ENCODE measurements at places on chromosomes 13 and 19.

DNA sequence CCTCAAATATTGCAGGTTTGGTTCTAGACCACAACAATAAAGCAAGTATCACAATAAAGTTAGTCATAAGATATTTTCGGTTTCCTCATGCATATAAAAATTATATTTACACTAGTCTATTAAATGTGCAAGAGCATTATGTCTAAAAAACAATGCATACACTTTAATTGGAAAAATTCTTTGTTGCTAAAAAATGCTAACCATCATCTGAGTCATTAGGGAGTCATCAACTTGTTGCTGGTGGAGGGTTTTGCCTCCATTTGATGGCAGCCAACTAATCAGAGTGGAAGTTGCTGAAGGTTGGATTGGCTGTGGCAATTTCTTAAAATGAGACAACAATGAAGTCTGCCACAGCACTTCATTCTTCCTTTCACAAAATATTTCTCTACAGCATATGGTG is 422.3 kb upstream of the GPC6 start:
- no peak for ATAC-seq

GRCh38 chr19:16136185-16136999 is 7.1 kb upstream of the HSH2D start:
- ATAC-seq: peak; percentile 50

DNA sequence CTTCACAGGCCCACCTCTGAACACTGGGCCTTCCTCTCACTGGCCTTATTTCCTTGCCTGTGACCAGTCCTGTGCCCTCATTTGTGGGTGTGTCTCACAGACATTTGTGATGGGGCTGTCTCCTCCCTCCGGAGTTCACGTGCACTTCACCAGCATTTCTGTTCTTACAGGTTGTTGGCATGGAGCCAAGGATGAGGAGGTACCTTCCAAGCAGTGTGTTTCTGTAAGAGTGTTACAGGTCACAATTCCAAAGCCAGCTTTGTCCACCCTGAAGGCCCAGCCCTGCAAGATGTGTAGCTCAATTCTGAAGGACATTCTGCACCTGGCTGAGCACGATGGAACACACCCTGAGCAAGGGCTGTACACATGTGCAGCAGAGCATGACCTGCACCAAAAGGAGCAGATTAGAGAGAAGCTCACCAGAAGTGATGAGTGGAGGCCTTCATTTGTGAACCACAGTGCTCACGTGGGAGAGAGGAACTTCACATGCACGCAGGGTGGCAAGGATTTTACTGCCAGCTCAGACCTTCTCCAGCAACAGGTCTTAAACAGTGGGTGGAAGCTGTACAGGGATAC is 8.1 kb downstream of the ZNF749 start:
- peak; percentile 55 for ATAC-seq

DNA sequence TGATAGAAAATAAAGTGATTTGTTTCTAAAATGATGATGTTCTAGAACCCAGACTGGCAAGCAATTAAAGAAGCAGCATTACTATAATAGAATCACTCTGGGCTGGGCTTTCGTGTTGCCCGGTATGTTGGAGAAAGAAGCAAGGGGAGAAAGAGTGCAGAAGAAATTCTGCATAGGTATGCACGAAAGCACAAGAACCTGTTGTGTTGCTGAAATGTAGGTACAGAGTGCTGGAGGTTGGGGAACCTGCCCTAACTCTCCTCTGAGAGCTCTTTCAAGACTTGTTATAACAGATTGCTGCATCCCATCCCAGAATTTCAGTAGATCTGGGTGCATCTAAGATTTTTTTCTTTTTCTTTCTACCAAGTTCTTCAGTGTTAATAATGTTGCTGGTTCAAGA is 95.7 kb upstream of the DACH1 start:
- ATAC-seq: no peak

DNA sequence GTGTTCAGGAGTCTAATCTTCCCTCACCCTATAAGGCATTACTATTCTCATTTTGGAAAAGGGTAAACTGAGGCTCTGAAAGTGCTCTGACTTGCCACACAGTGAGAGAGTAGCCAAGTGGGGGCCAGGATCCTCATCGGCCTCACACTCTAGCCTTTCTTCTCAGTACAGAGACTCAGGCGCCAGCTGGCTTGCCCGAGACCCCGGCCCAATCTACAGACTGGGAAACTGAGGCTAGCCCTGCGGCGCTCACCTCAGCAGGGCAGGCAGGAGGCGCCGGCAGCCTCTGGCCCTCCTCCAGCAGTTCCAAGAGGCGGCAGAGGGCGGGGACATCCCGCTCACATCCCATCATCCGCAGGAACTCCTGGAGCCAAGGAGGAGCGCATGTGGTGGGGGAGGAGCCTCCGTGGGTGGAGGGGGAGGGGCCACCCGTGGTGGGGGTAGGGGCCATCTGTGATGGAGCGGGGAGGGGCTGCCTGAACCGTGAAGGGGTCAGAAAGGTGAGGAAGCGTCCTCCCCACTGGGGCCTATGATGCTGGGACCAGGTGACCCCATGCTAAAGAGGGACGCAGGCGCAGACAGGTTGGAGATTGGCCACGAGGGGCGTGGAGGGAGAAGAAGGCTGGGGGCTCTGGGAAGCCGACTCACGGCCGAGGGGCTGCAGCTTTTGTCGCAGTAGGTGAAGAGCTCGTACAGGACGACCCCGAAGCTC is 8.7 kb upstream of the INSL3 start:
- ATAC-seq: no peak

DNA sequence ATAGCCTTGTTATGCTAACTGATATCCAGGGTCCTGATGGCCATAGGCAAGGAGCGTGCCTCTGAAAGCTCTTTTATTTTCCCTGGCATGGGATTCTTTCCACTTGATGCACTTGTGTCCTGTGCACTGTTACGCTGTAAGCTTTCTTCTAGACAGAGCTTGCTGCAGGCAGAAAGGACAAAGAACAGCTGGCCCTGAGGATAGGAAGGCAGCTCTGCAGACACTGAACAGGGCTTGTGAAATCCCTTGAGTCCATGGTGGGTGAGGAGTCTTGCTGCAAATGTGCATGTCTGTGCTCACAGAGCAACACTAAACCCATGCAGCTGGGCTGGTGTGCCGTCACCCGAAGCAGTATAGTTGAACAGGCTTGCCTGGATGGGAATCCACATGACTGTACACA is 126.6 kb downstream of the AKAP11 start:
- no peak for ATAC-seq

DNA sequence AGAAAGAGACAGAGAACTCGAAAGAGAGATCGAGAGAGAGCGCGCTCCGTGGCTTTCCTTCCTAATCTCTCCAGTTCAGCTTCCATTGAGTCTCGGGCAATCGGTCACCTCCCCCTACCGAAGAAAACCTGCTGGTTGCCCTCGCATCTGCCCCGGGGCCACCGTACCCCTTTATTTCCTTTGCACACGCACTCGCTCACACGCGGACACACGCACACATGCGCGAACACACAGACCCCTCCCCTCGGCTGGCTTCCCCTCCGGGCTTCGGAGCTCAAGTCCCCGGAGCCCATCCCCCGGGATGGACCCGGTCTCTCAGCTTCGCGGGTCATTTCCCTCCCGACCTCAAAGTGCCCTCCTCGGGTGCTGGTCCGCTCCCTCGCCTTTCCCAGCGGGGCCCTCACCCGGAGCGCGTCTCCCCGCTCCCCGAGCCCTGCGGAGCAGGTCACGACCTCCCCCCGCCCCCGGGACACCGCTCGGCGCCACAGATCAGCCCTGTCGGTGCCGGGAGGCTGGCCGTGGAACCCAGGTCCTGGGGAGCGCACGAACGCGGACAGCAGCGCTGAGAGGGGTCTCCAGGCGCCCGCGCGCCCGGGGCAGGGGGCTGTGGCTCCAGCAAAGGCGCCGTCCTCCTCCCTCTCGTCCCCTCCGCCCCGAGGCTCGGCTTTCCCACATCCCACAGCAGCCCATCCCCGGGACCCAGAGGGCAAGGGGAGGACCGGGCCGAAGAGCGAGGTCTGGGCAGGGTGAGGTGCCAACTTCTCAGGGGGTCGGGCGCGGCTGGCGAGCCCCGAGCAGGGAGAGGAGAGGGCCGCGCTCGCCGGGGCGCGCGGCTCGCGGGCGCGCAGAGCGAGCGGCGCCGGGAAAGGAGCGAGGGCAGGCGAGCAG is 1.8 kb downstream of the DACH1 start:
- ATAC-seq: peak; percentile 34

- no peak for ATAC-seq
Measured at GRCh38 chr19:39846678-39847486, 703 bp upstream of the FBL start.

DNA sequence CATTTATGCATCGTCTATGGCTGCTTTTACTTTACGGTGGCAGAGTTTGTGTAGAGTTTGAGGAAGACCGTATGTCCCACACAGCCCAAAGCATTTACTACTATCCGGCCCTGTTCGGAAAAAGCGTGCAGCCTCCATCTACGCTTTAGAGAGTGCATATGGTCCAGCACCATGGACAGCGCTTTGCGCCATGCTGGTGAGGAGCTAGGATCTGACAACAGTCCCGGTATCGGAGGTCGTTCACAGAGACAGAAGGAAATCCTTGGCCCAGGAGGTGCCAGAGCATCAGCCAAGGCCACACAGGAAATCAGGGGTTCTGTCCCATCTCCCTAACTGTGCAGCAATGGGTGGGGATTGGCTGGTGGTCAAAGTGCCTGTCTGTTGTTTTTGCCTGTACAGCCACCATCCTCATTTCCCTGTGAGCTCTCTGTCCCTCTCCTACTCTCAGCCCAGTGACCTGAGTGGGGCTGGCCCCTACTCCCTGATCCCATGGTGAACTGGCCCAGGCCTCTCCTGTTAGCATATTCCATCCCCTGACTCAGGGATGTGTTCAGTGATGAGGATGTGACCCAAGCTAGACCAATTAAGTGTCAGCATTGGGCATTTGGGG is 16.2 kb upstream of the PRODH2 start:
- peak; percentile 55 for ATAC-seq

DNA sequence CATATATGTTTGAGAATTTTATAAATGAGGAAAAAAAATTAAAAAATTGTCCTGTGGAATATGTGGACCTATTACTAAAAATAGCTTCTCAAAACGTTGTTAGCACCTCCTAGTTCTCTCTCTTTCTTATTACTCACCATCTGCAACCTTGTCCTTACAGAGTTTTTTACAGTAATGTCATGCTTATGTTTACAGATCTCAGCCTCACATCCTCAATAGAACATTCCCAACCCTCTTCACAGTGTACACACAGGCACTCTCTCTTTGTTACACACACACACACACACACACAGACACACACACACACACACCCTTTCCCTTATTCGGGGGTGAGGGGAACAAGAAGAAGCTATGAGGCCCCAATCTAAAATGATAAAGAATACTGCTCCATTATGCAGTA is 197.7 kb downstream of the SLITRK6 start:
- ATAC-seq: no peak

DNA sequence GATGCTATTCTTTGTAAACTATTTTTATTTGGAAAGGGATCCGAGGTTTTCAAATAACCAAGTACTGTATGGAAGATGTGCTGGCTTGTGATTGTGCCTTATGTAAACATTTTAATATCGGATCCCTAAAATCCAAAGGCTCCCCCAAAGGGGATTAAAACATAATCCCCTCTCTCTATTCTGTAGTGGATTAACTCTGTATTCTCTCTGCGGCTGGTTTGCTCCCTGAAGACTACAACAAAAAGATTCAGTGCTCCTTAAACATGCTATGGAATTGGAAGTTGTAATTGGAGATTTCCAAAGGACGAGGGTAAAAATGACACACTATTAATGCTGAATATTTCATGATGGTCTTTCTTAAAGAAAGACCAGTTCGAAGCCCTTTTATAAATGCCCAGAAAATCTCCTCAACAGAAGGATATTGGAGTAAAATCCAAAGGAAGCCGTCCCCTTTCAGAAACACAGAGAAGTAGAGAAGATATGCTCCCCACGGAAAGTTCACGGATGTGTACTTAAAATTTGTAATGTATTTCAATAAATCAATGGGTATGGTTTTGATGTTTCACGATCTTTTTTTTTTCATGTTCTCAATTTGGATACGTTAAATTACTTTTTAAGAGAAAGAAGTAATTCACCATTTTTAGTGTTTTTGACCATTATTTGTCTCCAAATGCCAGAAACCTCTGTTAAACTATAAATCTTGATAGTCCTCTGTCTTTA is 6.5 kb downstream of the MAB21L1 start:
- no peak for ATAC-seq

DNA sequence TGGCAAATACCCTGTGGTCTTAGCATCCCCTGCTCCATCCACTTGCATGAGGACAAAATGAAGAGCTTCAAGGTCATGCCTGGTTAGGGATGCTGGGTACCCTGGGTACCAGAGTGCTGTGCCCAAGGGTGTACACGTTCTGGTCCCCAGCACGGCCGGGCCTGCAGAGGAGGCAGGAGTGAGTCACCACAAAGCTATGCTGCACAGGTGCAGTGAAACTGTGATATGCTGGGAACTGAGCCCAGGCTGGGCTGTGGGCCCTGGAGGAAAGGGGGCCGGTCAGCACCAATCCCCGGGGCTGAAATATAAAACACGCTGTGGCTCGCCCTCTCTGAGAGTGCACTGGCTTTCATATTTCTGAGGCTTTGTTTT is 95.1 kb downstream of the TSHZ3 start:
- peak; percentile 84 for ATAC-seq

DNA sequence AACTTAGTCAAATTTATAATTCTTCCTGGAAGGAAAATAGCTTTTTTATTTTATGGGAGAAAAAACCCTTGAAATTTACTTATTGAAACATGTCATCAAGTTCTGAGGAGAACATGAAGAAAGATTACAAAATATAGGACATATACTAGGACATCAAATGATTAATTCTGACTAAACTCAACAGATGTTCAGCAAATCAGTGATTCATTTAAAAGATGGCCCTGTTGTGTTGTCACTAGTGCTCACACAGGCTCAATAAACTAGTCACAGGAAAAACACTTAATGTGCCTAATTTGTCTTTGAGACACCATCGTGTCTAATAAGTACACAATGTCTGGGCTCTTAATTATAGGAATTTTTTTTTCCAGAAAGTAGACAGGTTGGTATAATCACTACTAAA is 223.8 kb upstream of the TMTC4 start:
- ATAC-seq: no peak

DNA sequence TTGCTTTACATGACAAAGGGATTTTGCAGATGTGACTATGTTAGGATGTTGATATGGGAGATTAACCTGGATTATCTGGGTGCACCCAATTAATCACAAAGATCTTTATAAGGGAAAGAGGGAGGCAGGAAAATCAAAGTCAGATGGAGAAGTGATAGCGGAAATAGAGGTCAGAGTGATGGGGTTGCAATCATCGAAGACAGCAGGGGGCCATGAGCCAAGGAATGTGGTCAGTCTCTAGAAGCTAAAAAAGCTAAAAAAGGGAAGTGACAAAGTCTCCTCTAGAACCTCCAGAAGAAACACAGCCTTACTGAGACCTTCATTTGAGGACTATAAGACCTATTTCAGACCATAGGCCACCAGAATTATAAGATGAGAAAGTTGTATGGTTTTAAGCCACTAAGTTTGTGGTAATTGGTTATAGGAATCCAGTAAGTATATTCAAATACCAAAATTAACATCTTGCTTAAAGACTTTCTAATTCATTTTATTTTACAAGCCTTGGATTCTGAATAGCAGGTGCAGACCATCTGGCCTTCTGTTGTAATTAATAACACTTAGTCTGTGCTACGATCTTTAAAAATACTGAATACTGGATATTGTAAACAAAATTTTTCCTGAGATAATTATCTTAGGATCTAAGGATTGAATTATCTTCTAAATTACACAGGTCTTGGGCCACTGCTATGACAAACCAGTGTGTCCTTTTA is 493.4 kb upstream of the PCDH20 start:
- ATAC-seq: no peak

Measured in esophagus mucosa (tissue), 1 donor.